ENCODE measurements at places on chromosomes 2 and 18.
A peak's percentile ranks its signal among the peaks of the same experiment; 100 is the strongest.

GRCh38 chr2:136183097-136183496, 65.1 kb upstream of the CXCR4 start:
- DNase-seq: no peak

DNA sequence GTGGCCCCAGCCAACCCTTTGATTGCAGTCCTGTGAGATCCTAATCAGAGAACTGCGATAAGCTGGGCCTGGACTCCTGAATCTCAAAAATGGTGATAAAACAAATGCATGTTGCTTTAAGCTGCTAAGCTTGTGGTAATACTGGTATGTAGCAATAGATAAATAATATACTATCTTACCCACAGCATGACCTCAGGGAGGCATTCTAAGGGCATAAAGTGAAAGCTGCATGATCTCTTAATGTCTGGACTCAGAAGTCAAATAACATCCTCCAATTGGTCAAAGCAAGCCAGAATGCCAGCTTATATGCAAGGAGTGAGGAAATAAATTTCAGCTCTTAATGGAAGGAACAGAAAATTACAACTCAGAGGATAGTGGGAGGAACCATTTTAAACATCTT, 246.1 kb downstream of the FSIP2 start:
- no peak for DNase-seq

GRCh38 chr2:5991305-5991968, 299.3 kb downstream of the SOX11 start:
- DNase-seq: no peak

DNA sequence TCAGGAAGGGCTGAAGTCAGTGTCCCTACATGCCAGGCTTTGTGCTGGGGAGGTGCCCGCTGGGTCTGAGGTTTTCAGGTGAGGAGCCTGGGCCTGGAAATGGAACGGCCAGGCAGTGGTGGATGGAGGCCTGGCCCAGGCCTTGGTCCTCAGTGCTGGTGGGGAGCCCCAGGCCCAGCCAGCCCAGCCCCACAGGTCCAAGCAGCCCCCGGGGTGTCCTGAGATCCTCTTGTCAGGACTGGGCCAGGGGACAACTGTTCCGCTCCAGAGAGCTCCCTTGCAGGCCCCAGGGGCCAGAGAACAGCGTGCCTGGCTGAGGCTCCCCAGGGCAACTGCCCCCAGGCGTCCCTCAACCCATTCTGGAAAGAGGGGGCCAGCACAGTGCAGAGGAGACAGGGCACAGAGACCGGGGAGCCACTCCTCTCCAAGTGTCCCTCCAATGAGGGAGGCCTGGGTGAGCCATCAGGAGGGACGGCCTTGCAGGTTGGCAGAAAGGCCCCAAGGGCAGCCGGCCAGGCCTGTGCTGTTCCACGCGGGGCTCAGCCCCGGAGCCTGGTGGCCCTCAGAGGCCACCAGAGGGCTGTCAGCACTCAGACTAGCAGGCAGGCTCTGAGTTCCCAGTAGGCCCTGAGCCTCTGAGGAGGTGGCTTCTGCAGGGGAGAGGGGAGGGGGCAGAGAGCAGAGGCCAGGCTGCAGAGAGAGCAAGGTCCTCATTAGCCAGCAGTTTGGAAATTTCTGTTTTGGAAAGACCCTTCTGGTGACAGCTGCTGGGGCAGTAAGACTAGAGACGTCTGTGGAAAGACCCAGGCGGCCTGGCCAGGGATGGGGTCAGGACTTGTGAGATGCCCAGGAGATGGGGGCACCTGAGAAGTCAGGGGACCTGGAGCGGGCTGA, 29.4 kb upstream of the SNED1 start:
- peak; percentile 12 for DNase-seq

DNA sequence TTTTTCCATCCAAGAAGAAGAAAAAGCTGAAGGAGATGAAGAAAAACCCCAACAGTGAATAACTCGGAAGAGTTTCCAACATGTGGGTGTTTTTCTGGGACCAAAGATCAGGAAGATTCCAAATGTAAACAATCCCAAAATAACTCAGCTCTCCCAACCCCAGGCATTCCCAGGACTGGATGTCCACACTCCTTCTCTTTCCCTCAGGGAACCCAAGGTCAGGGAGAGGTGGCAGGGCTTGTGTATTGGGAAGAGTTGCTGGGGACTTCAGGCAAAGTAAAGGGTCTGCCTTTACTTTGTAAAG, 268.0 kb downstream of the DYSF start:
- no peak for DNase-seq

- no peak for DNase-seq
These were observed 39.9 kb downstream of the STK17B start for GRCh38 chr2:196131384-196131937.

DNA sequence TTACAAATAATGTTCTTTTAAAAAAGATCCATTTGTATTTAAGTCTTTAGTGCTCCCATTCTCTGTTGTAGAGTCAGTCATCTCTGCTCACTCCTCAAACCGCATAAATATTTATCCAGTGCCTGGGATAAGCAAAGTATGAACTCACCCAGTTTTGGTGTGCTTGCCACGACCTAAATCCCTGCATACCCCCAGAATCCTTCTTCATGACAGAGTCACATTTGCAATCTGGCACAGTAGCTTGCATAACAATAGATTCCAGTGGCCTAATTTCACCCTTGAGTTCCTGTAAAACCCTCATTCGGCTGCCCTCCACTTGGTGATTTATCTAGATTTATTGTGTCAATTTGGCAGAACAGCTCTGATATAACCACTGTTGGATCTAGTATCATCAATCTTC, 92.9 kb downstream of the DTNA start:
- no peak for DNase-seq

- no peak for DNase-seq
These were observed 2.8 kb upstream of the PEX13 start for GRCh38 chr2:61014763-61015162.

DNA sequence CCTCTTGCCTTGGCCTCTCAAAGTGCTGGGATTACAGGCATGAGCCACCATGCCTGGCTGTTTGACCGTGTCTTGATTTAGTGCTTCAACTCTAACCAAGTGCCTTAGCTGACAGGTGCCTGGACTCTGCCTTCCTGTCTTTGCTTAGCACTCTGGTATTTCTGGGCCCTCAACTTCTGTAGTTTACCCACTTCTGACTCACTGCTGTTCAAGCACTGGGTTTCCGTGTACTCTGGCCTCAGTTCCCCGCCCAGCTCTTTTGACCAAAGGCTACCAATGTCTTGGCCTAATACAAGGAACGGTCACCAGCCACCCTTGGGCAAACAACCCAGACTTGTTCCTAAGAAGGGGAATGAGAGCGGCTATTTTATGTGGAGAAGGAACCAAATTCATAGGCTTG, 35.7 kb upstream of the CABLES1 start:
- DNase-seq: no peak

DNA sequence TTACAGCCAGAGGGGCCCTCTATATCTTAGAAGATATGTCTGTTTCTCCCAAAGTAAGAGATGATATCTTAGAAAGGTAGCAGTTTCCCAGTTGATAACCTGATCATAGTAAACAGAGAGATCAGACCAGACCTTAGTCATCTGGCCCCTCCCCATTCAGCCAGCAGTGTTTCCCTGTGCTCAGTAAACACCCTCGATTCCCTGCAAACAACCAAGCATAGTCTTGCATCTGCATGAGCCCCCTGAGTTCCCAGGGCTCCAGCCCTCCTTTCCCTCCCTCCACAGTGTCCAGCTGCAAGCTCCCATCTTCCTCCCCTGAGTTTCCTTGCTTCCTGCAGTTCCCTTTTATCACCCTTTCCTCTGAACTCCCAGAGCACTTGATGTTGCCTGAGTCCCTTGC, 20.3 kb downstream of the NRP2 start:
- DNase-seq: no peak

- no peak for DNase-seq
These were observed 17.4 kb downstream of the TTC39C start for GRCh38 chr18:24031916-24032315.

DNA sequence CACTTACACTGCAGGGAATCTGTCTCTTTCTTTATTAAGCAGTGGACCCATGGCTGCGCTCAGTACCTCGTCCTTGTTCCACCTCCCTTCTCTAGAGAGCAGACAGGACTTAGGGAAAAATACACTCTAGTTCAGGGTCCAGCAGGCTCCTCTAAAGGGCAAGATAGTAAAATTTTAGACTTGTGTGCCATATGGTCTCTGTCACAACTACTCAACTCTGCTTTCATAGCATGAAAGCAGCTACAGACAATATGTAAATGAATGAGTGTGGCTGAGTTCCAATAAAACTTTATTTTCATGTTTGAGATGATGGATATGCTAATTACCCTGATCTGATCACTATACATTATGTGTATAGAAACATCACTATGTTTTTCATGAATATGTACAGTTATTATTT, 163.1 kb downstream of the BABAM2 start:
- no peak for DNase-seq

DNA sequence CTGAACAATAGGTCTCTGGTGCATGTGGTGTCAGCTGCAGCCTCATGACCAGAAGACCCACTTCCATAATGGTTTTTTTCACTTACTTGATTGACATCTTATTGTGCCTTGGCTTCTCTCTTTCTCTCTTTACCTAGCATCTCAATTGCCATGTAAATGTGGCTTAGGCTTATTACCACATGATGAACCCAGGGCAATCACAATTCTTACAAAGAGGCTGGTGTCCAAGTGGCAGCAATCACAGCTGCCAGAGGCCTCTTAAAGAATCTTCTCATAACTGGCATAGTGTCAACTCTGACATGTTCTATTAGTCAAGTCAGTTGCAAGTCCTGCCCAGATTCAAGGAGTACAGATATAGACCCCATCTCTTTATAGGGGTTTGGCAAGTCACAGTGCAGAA, 1224.8 kb downstream of the SUCLG1 start:
- no peak for DNase-seq

DNA sequence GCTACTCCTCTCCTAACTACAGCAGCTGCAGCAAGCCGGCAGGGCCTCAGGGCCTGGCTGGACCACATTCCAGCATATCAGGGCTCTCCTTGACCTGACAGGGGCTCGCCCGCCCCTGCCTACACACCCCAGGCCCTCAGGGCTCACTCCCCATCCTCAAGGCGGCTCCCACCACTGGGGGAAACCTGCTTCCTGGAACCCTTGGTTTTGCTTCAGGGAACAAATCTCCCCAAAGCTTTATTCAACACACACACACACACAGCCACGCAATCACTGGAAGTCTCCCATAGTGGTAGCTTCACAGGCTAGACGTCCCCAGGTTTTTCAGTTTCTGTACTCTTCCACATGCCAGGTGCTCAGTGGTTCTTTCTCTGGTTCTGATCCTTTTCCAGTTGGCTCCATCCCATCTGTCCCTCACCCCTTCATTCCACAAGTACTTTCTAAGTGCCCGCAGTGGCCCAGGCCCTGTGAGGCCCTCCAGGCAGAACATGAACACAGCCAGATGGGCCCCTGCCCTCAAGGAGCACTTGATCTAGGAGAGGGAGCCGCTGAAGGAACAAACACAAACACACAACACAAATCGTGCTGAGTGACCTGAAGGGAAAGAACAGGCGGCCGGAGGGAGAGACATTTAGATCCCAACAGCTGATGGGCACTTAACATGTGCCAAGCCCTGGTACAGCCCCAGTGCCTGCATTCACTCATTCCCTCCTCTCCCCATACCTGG, 51.1 kb downstream of the TNS1 start:
- no peak for DNase-seq

DNA sequence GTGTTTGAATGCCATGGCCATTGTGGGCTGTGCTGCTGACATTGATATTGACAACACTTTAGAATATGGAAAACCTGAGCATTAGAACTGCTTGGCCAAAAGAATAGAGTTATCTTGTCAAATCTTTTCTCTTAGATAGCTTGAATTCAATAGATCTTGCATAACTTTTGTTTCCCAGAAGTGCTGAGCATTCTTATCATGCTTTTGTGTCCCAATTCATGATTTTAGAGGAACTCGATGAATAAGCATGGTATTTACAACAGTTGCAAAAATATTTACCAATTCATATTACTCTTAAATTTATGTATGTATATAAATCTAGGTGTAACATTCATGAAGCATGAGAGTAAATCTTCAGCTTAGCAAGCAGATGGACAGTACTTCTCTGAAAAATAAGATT, 508.0 kb downstream of the BCL11A start:
- no peak for DNase-seq

GRCh38 chr2:39118786-39119499, 1.9 kb downstream of the SOS1 start:
- no peak for DNase-seq

GRCh38 chr18:45449418-45450227, 165.7 kb upstream of the SLC14A2 start:
- DNase-seq: no peak

- DNase-seq: no peak
These were observed 176.0 kb downstream of the LTBP1 start for GRCh38 chr2:33122726-33123125.

- no peak for DNase-seq
These were observed 26.7 kb upstream of the TMEM163 start for GRCh38 chr2:134745546-134745945.

GRCh38 chr2:73243884-73244570, 9.9 kb downstream of the CCT7 start:
- DNase-seq: no peak

GRCh38 chr2:16717477-16717876, 51.8 kb upstream of the CYRIA start:
- DNase-seq: no peak

All from activated B cell treated with CpG ODN at 0.5 μM for 24 hours (primary cell).